Activated CD4-positive, alpha-beta T cell treated with anti-CD3 and anti-CD28 coated beads, Interleukin-2, amount 50 U/mL, for 16 hours (primary cell): ENCODE measurements at places on chromosomes 16 and 17.

GRCh38 chr16:30954993-30955392 lies 2.6 kb upstream of the SETD1A start:
- no peak for DNase-seq

GRCh38 chr16:2526135-2526534 lies 5.1 kb downstream of the CEMP1 start:
- no peak for DNase-seq

- DNase-seq, result no peak
Measured at GRCh38 chr17:8556074-8556473, 74.5 kb downstream of the MYH10 start.

DNA sequence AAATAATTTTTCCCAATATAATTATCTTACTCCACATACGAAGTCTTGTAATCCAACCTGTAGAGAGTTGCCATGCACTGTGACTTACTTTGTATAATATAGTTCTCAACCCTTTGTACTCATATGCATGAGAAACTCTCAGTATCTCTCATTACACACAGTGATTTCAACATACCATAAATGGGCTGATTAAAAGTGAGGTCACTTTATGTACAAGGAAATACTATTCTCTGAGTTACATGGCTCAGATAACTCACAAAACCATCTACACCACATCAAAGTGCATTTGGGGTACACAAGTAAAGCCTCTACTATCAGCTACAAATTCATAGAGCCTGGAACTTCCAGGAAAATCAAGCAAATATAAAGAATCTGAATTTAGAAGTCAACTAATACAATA lies 27.9 kb downstream of the SLFN12 start:
- peak; percentile 17 for DNase-seq

DNA sequence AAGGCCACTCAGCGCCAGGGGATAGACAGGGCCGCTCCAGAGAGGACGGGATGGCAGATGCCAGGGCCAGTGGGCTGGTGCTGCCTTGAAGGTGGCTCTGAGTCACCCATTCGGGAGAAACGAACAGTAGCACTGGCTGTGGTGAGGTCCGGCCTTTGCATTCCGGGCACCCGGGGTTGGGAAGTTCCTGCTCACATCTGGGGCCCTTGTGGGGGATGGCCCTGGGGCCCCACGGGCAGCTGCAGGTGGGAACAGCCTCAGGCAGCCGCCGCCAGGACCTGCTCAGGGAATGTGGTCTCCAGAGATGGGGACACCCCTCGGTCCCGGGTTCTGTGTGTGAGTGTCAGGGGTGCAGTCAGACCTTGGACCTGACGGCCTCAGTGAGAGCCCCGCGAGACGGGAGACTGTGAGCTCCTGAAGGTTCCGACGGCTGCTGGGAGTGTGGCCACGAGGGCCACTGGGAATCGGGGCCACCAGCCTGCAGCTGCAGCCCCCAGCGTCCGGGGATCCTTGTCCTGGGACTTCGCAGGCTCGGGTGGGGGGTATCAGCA lies 1.4 kb downstream of the CBFA2T3 start:
- no peak for DNase-seq

GRCh38 chr16:57769541-57770145 lies 32.6 kb downstream of the KIFC3 start:
- no peak for DNase-seq

DNA sequence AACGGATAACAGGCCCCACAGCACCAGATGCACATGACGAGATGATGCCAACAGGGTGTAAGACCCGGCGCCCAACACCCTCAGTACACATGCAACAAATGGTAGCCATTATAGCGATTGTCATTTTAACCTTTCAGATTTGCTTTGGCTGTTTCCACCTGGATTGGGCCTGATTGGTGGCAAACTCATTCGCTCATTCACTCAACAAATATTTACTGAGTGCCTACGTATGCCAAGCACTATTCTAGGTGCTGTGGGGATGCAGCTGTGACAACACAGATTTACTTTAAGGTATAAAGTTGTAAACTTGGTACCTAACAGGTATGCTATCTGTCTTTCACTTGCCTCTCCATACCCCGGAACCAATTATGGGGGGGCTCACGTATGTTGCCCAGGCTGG lies 66.8 kb downstream of the SRCIN1 start:
- no peak for DNase-seq

- DNase-seq, result peak; percentile 67
Measured at GRCh38 chr16:4624827-4625559, 367 bp downstream of the MGRN1 start.

DNA sequence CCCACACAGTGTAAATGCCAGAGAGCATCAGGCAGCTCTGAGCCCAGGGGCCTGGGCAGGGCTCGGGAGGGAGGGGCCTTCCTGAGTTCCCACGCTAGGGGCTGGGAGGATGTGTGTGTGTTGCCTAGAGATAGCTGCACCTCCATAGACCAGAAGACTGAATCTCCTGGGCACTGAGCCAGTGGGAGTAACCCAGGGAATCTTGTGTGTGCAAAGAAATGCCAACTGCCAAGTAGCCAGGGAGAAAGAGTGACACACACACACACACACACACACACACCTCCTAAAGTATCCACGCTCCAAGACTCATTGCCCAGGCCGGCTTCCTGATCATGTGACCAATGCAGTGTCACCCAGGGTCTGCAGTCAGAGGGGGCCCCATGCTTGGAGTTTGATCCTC lies 166.2 kb upstream of the RPL38 start:
- DNase-seq, result no peak

DNA sequence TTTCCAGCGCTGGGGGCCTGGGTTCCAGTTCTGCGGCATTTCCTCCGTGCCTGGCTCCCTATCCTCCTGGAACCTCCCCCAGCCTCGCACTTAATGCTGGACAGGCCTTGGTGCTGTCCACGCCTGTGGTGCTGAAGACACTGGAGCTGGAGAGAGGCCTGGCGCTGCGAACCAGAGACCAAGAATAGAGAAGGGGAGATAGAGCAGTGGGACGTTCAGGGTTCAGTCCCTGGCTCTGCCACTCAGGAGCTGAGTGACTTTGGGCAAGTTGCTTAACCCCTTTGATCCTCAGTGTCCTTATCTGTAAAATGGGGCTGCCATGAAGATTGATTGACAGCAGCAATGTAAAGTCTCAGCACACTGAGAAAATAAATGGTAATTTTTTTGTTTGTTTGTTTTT lies 11.9 kb downstream of the SBK1 start:
- DNase-seq, result no peak

- DNase-seq, result peak; percentile 93
Measured at GRCh38 chr17:35046740-35047283, 16.7 kb downstream of the RFFL start.

DNA sequence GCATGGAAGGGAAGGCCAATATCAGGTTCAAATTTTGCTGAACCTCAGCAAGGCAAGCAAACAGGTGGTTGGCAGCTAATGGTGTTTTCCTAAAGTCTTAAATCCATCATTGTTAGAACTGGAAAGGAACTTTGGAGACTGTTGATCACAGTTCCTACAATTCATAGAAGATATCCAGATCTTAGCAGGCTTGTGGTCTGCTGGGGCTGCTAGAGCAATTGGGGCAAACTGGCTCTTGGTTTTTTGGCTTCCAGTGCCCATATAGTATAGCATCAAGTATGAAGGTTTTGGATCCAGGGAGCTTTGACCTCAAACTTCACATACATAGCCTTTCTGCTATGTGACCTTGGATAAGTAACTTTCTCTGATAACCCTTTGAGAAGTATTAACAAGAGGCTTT lies 49.7 kb downstream of the IGF2BP1 start:
- no peak for DNase-seq

DNA sequence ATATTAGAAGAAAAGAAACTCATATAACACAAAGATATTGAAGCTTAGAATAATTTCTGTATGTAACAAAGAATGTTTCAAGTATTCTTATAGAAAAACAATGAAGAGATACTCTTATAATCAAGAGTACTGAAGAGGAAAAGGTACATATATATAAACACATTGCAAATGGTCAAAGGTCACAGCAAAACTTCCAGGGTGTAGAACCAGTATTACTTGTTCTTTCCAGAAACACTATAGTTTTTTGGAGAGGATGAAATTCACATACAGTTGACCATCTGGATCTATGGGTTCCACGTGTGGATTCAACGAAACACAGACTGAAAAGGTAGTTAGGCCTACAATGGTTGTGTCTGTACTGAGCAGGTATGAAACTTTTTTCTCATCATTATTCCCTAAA lies 22.6 kb downstream of the PRPSAP1 start:
- DNase-seq, result no peak

- no peak for DNase-seq
Measured at GRCh38 chr16:5444189-5444588, 346.6 kb upstream of the EEF2KMT start.

DNA sequence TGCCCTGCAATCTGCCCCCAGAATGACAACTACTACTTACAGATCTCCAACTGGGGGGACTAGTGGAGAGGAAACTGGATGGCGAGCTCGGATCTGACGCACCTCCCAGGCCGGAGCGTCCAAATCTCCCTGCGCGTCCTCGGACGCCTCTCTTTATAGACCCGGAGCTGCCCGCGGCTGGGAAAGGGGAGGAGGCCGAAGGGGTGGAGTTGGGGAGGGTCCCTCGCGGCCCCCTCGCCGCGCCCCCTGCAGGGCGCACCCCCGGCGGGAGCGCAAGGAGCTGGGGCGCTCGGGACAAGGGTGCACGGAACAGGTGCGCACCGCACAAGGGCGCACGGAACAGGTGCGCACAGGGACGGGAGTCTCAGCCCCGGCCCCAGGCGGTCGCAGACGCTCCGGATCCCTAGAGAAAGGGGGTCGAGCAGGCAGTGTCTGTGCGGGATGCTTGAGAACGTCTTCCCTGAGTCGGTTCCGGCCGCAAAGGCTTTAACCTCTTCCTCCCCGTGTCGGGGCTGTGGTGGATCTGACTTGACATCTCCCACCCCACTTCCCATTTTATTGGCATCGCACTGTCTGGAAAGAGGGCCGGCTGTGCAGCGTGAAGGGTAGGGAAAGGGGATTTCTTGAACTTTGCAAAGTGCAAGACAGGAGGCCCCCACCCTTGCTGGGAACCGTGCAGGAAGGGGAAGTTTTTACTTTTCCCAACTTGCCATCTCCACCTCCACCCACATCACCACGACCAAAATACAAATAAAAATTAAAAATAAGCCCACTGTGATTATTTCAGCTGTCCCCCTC lies at the start of gene MYH11:
Gene MYH11 (minus strand): TSS at position 128 of the 798 bp plus-strand sequence. CDS start 18,776 bp downstream, outside the sequence.
- DNase-seq, result no peak

GRCh38 chr16:83402967-83403366 lies 404.8 kb upstream of the HSBP1 start:
- DNase-seq, result no peak

GRCh38 chr17:48126532-48126850 lies 18.9 kb downstream of the SNX11 start:
- DNase-seq, result no peak

GRCh38 chr17:81207610-81208581 lies 14.9 kb downstream of the CEP131 start:
- no peak for DNase-seq

DNA sequence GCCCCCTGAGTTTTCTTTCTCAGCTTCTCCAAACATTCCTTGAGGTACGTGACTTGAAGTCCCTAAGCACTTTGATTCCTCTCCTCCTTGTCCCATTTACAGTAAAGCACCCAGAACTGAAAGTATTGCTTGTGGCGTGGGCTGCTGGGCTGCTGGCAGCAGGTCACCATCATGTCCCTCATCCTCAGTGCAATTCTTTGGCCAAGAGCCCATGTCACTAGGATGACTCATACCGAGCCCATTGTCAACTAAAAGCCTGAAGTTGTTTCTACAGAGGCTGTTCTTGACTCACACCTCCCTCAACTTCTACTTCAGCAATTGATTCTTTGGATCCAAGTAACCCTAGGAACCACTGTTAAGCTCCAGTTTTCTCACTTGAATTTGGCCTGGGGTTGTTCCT lies 54.3 kb downstream of the KPNA2 start:
- peak; percentile 57 for DNase-seq

DNA sequence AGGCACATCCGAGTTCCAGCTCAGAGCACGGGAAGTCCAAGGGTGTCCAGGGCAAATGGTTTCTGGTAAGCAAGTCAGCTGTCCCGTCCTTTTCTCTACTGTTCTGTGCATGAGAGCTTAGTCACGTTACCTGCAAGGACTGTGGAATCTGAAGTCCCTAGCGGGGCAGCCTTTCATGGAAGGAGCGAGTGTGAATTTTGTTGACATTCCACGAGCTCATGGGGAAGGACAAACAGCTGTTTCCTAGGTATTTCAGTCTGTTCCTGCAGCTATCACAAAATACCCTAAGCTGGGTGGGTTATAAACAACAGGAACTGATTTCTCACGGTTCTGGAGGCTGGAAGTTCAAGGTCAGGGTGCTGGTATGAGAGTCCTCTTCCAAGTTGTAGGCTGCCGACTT lies 109.2 kb downstream of the SDR42E1 start:
- no peak for DNase-seq

DNA sequence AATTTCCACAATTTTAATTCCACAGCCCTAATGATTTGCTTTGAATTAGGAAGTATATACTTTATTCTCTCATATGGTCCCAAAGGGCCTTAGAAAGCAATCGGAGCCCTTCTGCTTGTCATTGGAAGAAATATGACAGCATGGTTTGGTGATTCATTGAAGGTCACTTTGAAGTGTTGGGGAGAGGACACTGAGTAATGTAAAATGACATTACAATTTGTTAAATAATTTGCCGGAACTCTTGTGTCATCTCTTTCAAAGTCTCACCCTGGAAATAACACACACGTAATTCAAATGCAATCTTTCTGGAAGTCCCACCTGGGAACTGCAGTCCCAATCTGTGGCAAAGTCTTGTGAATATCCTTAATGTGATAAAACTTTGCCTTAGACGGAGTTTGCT lies 59.8 kb downstream of the BMERB1 start:
- DNase-seq, result no peak

DNA sequence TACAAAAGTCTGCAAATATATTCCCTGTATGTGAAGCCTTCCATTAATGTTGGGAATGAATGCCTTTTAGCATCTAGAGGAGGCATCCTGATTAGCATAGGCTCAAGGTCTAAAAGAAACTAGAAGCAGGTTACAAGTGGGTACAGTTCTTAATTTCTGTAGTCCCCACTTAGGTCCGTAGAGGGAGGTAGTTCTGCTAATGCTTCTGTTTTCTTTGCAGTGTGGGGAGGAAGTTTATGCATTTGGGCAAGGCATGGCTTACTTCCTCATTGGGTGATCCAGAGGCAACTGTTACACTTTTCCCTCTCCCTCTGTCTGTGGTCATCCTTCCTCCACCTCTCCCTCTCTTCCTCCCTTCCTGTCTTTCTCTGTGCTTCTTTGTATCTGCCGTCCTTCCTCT lies 108.4 kb upstream of the ZKSCAN2 start:
- no peak for DNase-seq

- no peak for DNase-seq
Measured at GRCh38 chr17:395179-395578, 42.6 kb upstream of the RPH3AL start.

DNA sequence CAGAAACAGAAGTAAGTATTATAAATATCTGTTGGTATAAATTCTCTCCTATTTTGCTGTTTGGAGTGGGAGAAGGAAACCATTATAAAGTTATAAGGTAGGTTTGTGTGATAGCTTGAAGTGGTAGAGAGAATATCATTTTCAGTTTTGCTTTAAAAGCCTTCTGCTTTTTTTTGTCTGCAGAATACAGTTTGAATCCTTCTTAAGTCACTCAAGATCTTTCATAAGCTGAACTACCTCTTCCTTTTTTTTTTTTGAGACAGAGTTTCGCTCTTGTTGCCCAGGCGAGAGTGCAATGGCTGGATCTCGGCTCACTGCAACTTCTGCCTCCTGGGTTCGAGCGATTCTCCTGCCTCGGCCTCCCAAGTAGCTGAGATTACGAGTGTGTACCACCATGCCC lies 9.0 kb downstream of the ATAD5 start:
- no peak for DNase-seq
